Lower leg skin (tissue), 4 donors: ENCODE measurements at places on chromosomes 16 and 17. TPM values are rescaled to one million over a fixed set of nuclear protein-coding genes. Genes with fewer than 3 reads are reported as not detected.

The TTLL6 gene
- total RNA-seq = not detected

The AOC3 gene
- total RNA-seq = 4.7 TPM

The TMEM238L gene
- total RNA-seq = 7.0 TPM

The HNF1B gene
- total RNA-seq = not detected

The NUBP2 gene
- 88.0 TPM for total RNA-seq

The AGRP gene
- not detected for total RNA-seq

The SLC25A11 gene
- 71.1 TPM for total RNA-seq

The BEAN1 gene
- total RNA-seq = 3.9 TPM

The CD300E gene
- total RNA-seq = not detected

The MYH8 gene
- not detected for total RNA-seq

The DHODH gene
- total RNA-seq = 4.9 TPM

The NPTX1 gene
- 2.2 TPM for total RNA-seq

The NDUFAF8 gene
- 30.4 TPM for total RNA-seq

The DNAAF8 gene
- total RNA-seq = not detected

The GAA gene
- 71.7 TPM for total RNA-seq

The TPSG1 gene
- total RNA-seq = 1.5 TPM

The P2RX5 gene
- total RNA-seq = 0.89 TPM

The SYNGR3 gene
- total RNA-seq = 1.1 TPM

The MYH2 gene
- not detected for total RNA-seq

The HBM gene
- total RNA-seq = not detected

The PRSS8 gene
- total RNA-seq = 162 TPM

The PIRT gene
- 0.06 TPM for total RNA-seq

The PLEKHH3 gene
- 36.1 TPM for total RNA-seq

The NHLRC4 gene
- total RNA-seq = 0.49 TPM

The HBA2 gene
- total RNA-seq = 1.3 TPM

The MSLN gene
- total RNA-seq = 4.3 TPM

The C1QTNF8 gene
- not detected for total RNA-seq

The KRT40 gene
- 12.3 TPM for total RNA-seq

The OSGIN1 gene
- 3.2 TPM for total RNA-seq

The GLIS2 gene
- total RNA-seq = 1.9 TPM

The USP31 gene
- total RNA-seq = 11.3 TPM

The RRN3 gene
- 24.4 TPM for total RNA-seq

The TP53TG3C gene
- not detected for total RNA-seq

The FN3K gene
- total RNA-seq = 4.2 TPM

The GSG1L gene
- 0.49 TPM for total RNA-seq

The KCNH4 gene
- total RNA-seq = not detected

The CIBAR2 gene
- not detected for total RNA-seq

The IL21R gene
- total RNA-seq = 0.15 TPM

The MYOCD gene
- 9.3 TPM for total RNA-seq

The ADAMTS18 gene
- total RNA-seq = not detected

The KRTAP3-1 gene
- 83.2 TPM for total RNA-seq

The KIF2B gene
- not detected for total RNA-seq

The RNF151 gene
- total RNA-seq = not detected

The CDK5RAP3 gene
- total RNA-seq = 111 TPM

The HOXB6 gene
- total RNA-seq = 4.6 TPM

The PCTP gene
- total RNA-seq = 5.5 TPM

The NHERF2 gene
- 27.2 TPM for total RNA-seq

The INTS2 gene
- total RNA-seq = 6.8 TPM

The ZNF213 gene
- total RNA-seq = 17.2 TPM

The DNAH17 gene
- total RNA-seq = 5.9 TPM

The AIPL1 gene
- total RNA-seq = not detected

The SLC38A8 gene
- total RNA-seq = not detected

The KRTAP1-5 gene
- total RNA-seq = not detected

The TP53TG3F gene
- total RNA-seq = not detected

The CES3 gene
- total RNA-seq = 1.3 TPM

The ATP1B2 gene
- 0.46 TPM for total RNA-seq

The MFAP4 gene
- 11.1 TPM for total RNA-seq
